ENCODE measurements at places on chromosomes 16 and 17.

DNA sequence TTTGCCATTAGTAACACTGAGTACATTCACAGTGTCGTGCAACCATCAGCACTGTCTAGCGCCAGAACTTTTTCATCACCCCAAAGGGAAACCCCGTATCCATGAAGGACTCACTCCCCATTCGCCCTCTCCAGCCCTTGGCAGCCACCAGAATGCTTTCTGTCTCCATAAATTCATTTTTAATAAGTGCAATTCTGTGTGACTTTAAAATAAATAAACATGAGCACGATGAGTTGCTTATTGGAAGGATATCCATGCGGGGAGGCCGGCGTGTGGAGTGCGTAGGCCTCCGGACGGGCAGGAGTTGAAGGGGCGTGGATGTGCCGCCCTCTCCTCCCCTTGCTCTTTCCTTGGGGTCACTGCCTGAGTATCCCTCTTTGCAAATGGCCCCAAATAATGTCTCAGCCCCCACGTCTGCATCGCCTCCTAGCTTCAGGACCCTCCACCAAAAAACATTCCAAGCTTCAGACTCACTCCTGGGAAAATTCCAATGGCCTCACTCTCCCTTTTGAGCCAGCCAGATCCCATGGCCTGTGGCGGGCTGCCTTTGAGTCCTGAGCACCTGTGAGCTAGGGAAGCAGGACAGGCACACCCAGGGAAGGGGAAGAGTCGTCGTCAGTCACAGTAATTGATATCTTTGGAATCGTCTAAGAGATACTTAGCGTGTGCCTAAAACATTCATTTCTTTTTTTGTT is 306.3 kb downstream of the SEC14L1 start:
- no peak for DNase-seq

GRCh38 chr17:15233022-15233805 is 31.9 kb downstream of the PMP22 start:
- no peak for DNase-seq

DNA sequence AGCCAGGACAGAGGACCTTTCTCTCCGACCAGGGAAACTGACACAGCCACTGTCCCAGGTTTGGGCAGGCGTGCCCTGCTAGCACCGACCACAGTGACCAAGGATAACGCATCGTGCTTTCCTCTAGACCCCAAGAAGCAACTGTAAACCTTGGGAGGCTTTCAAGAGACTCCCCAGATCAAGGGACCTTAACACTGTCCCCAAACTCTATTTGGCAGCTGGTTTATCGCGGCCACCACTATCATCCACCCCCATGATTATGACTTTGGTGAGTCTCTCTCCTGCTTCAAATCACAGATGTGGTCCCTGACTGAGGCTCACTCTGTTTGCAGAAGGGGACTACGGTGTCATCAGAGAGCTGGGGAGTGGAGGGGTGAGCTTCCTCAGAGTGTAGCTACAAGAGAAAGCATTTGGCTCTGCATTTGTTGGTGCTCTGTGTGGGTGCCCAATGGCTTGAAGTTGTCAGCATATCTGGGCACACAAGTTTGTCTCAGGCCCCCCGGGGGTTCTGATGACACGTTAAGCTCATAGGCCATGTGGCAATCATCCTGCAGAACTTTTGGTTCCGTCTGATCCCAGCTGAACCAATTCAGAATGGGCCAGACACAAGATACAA is 408.0 kb downstream of the SLC39A11 start:
- no peak for DNase-seq

DNA sequence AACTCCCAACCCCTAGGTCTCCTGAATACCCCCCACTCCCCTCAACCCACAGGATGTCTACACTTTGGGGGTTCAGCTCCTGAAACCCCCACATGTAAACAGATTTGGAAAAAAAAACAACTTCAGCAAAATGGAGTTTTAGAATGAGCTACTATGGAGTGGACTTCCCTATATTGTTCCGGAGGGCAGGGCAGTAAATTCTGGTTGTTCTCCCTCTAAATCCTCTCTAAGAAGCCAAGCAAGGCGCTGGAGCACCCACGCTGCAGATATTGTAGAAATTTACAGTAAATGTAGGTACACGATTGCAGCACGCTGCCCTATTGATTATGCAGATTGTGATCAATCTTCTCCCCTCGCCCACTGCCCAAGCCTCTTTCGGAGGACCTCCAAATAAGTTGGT is 8.5 kb upstream of the ZFHX3 start:
- DNase-seq = no peak

DNA sequence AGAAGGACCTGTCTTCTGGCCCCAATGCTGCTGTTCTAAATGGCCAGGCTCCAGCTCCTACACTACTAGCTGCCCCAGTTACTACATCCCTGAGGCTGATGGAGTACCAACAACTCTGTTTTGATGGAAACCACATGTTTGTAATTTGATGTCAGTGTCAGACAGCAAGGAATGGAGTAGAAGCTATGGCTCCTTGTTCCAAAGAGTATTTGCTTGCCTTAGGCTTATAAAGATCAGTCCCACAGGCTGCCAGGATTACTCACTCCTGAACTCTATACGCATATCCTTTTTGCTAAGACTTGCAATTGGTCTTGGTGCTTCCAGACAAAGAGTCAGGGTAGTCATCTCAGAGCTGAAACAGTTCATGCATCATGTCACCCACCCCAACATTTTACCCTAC is 139.6 kb downstream of the HS3ST3A1 start:
- no peak for DNase-seq

DNA sequence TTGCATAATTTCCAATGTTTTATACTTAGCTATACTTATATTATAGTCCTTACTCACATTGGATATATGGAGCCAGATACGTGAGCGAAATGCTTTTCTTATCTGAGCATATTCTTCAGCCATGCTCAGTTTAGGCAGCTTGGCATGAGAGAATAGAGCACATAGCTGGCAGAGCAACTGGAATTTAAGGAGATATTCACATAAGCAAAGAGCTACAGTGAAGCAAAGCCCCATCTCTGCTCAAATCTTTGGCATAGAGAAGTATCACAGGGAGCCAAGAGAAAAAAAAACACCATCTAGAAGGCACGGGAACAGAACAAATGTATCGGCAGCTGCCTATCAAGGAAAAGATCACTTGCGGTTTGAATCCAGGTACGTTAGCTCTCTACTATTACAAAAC is 734.2 kb upstream of the KIF2B start:
- DNase-seq = no peak

- DNase-seq = no peak
These were observed 210.0 kb downstream of the FTO start for GRCh38 chr16:53913920-53914319.

- DNase-seq = no peak
These were observed 24.9 kb downstream of the HMOX2 start for GRCh38 chr16:4501071-4501478.
